ENCODE measurements at places on chromosomes 16 and 17. TPM values are rescaled to one million over a fixed set of nuclear protein-coding genes. Genes with fewer than 3 reads are reported as not detected.
A peak's percentile ranks its signal among the peaks of the same experiment; 100 is the strongest.

DNA sequence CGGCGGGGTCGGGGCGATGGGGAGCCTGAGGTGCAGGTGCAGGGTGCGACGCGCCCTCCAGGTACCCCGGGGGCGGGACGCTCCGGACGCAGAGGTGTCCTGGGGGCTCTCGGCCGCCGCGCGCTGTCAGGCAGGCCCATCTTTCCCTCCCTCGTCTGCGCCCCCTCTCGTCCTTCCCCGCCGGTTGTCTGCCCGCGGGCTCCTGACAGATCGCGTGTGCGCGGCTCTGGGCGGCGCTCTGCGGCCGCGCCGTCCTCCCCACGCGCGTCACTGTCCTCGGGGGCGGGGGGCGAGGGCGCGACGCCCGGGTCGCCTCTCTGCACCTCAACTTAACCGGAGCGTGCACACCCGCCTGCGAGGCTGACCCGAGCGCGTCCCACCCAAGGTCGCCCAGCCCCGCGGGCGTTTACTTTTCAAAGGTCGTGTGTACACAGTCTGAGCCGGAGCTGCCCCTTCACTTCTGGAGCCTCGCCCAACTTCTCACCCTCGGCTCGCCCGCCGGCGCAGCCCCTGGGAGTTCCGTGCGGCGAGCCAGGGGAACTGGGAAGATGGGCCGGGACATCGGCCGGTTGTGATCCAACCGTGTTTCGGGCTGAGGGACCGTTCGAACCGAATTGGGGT, 512 bp downstream of the AKAP1 start:
- DNase-seq = peak; percentile 42

- no peak for DNase-seq
Measured at GRCh38 chr17:8818654-8819330, 19.6 kb upstream of the MFSD6L start.

DNA sequence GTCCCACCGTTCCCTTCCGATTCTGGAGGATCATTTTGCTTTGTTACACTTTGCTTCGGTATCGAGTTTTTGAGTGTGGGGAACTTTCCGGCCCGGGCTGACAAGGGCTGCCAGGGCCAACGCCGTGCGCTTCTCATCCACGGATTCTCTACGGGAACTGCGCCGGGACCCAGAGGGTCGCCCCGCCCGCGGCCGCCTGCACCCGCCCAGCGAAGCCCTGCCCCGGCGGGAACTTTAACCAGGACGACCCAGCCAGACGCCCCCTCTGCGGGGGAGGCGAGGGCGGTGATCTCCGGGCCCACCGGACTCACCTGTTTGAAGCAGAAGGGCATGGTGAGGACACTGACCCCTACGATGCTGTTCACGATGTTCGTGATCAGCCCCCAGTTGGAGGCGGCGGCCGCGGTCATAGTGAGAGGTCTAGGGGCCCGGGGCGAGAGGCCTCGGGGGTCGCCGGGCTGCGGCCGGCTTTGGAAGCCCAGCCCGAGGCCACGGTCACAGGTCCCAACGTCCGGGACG, 536 bp downstream of the SLC38A10 start:
- no peak for DNase-seq

DNA sequence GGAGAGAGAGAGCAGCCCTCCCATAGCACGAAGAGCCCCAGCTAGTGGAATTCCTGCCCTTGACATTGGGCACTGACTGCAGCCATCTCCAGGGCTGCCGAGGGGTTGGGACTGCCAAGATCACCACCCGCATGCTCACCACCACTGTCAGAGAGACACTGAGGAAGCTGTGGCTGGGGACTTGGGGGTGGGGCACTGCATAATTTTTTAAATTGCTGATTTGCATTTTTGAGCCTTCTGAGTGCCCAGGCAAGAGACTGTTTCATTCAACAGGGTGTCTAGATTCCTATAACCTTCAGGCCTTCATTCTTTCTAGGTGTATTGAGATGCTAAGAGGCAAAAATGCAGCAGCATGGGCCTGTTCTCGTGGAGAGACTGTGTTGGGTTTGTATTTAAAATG, 9.0 kb upstream of the EPX start:
- no peak for DNase-seq

DNA sequence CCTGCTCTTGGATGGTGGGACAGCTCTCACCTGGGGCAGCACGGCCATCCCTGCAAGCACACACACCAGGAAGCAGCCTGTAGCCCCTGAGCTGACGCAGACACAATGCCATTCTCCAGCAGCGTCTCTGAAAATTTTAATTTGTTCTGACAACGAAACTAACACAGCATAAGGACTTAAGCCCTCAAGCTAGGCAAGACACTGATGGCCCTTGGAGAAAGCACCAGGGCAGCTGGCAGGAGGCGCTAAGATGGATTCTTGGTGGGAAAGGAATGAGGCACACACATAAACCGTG, 2.7 kb upstream of the LIMD2 start:
- no peak for DNase-seq

DNA sequence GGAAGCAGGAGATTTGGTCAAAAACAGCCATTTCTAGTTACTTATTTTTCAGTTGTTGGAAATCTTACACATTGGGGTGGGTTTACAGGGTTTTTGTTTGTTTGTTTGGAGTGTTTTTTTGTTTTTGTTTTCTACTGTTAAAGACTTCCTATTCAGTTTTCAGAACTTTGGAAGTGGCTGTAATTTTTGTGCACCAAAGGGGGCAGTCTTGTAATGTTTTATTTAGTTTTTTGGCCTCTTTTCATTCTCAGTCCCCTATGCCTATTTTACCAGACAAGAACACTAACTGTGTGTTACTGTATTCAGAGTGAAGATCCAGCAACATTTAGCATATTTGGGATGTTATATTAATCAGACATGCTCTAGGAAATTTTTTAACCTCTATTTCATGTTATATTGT, 20.6 kb downstream of the TPPP3 start:
- no peak for DNase-seq

DNA sequence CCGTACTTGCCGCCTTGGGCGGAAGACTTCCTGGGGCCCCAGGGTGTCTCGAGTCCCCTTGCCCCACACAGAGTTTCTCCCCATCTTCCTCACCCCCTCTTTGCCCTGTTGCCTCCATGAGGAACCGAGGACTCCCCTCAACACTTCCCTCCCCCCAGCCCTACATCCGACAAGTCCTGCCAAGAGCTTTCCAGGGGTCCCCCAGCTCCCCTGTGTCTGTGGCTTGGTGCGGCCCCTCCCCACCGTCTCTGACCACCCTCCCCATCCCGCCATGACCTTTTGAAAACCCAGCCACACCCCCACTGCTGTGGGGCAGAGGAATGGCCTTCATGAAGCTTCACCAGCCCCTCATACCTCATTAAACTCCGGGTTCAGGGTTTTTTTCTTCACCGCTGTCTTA, 11.4 kb downstream of the SCGB1C2 start:
- no peak for DNase-seq

DNA sequence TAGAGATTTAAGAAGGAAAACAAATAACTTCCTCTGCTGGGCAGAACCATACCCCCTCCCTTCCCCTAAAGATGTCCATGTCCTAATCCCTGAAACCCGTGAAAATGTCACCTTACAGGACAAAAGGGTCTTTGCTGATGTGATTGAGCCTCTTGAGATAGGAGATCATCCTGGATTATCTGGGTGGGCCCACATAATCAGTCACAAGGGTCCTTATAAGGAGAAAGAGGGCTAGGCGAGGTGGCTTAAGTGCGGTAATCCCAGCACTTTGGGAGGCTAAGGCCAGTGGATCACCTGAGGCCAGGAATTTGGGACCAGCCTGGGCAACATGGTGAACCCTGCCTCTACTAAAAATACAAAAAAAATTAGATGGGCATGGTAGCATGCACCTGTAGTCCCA, 12.0 kb upstream of the SLC39A11 start:
- DNase-seq = no peak

GRCh38 chr17:82740906-82741759, 5.7 kb downstream of the FN3K start:
- DNase-seq = no peak

- DNase-seq = no peak
Measured at GRCh38 chr16:17072104-17072503, 398.7 kb downstream of the XYLT1 start.

DNA sequence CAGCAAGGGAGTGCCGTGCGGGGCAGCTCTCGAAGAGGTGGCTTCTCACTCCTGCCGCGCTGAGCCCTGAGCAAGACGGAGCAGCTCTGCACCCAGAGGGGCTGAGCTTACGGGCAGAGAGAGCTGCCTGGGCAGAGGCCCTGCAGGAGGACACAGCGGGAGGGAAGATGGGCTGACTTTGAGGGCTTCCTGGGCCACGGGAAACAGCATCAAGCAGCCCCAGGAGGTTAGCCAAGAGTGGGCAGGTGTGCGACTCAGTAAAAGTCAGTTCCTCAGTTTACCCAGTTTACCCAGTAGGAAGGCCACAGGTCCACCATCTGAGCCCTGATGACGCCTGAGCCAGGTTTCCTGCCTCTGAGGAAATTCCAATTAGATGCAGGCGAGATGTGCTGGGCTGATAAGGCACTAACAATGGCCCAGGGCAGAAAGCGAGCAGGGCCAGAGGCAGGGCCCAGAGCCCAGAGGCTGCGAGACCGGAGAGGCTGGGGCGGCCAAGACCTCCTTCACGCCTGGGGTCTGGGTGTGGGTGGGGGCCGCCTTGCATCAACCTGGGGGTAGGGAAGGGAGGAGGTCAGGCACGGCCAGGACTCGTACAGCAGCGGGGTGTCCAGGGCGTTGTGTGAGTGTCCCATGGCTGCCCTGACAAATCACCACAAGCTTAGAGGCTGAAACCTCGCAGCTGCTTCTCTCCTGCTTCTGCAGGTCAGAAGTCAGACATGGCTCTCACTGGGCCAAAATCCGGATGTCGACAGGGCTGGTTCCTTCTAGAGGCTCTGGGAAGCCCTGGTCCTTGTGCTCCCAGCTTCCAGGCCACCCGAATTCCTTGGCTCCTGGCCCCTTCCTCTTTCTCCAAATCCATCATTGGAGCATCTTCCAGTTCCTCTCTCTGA, 32.0 kb upstream of the CIBAR2 start:
- no peak for DNase-seq

GRCh38 chr17:2749058-2749783, at the start of gene CCDC92B:
TSS of gene CCDC92B (minus strand) at chr17:2749652. CDS start at chr17:2735145, 14,507 bp downstream.
- peak; percentile 85 for DNase-seq

- DNase-seq = no peak
Measured at GRCh38 chr17:6523330-6523729, 33.0 kb downstream of the PITPNM3 start.

Gene SLC13A2
- 0.06 TPM for total RNA-seq

DNA sequence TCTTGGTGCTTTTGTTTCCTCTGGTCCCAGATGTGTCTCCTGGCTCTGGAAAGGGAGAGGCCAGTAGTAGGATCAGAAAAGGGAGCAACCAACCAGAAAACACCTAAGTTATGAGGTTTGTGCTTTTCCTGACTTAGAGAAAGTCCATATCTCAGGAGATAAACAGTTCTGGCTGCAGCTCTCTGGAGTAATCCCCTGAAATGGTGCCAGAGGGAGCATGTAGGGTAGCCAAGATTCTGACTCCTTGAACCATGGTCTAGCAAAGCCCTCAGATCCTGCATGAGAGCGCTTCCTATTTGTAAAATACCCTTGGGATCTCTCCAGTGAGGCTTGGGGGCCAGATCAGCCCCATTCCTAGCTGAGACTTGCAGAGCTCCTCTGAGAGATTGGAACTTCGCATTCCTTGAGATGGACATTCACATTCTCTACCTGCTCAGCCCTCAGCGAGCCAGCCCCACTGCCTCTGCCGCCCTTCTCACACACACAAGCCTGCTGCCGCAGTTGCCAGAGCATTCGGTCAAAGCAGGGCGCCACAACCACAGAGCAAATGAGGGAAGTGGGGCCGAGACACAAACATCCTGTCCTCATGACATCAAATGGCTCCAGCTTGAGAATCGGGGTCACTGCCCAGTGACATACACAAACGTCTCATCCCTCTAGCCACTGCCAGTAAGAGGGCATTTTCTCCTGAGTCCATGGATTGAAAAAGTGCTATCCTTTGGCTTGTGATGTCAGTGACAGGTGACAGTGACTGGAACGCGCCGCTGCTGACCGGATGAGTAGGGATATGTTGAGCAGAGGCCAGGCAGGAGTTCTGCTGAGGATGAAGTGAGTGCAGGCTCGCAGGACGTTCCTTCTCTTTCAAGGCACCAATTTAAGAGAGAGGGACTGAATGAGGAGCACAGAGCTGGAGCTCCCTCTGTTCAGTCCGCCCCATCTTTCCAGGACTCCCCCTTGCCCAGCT, 5.0 kb downstream of the ABHD15 start:
- no peak for DNase-seq

DNA sequence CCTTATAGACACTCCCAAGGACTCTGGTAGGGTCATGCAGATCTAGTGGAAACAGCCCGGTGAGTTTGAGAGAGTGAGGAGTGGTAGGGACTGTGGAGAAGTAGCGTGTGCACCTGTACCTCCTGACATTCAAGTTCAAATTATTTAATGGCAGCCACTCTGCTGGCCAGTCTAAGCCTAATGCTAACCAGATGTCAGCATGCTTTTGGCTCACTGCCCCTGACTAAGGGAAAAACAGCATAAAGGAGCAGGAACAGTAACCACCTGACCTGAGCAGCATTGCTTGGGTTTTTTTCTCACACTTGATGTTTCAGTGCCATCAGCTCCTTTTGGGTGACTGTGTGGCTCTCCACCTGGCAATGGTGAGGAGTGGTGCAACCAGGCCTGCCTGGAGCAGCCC, 23.8 kb upstream of the SLC12A3 start:
- DNase-seq = no peak

DNA sequence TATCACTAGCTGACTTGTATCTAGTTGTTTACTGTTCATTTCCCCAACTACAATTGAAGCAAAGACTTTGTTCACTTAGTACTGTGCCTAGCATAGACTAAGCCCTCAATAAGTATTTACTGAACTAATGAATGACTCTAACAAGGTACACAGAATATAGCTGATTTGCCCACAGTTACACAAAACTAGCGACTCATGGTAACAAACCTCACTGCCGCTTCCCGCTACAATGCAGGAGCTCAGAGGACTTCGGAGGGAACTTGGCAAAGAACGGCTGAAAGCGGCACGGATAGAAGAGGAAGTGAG, 524 bp downstream of the EFTUD2 start:
- DNase-seq = no peak

- no peak for DNase-seq
Measured at GRCh38 chr17:41133880-41134735, 6.2 kb downstream of the KRTAP4-6 start.

DNA sequence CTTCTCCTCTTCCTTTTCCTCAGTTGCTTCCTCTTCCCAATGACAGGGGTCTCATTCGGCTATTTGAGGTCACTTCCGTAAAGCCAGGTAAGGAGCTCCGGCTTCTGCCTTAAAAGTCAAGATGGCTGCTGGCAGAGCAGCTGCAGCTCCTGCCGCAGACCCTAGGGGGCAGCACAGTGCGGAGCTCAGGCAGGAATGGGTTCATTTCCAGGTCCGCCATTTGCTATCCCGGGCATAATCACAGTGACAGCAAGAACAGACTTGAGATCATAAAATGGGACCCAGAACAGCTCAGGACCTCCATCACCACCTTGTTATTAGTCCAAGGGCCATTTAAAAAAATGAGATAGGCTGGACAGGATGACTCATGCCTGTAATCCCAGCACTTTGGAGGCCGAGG, 199.5 kb downstream of the ZNF18 start:
- DNase-seq = no peak

GRCh38 chr17:10792151-10792550, 11.7 kb downstream of the TMEM238L start:
- DNase-seq = no peak

Gene VAT1L
- 147 TPM for total RNA-seq

GRCh38 chr17:58806046-58806445, 50.4 kb downstream of the PPM1E start:
- no peak for DNase-seq

GRCh38 chr17:49235896-49236295, 5.3 kb upstream of the PHOSPHO1 start:
- no peak for DNase-seq

Gene AANAT
- 0.20 TPM for total RNA-seq

All from spinal cord (tissue), 10 donors.